ENCODE measurements at places on chromosomes 1 and 21. TPM values are rescaled to one million over a fixed set of nuclear protein-coding genes. Genes with fewer than 3 reads are reported as not detected.

Gene FLG2
- not detected for total RNA-seq

Gene SH2D5
- total RNA-seq: 0.14 TPM

Gene TRPM2
- 11.3 TPM for total RNA-seq

Gene MTARC1
- total RNA-seq: 6.7 TPM

Gene RGSL1
- not detected for total RNA-seq

Gene OPRD1
- total RNA-seq: not detected

Gene TMCC2
- total RNA-seq: 4.1 TPM

Gene PAPPA2
- total RNA-seq: 0.38 TPM

Gene PACC1
- total RNA-seq: 6.7 TPM

Gene GPR161
- 17.7 TPM for total RNA-seq

Gene BECN2
- total RNA-seq: not detected

Gene TMEM53
- 5.3 TPM for total RNA-seq

Gene GUCA2B
- not detected for total RNA-seq

Gene HSF2BP
- total RNA-seq: 0.48 TPM

Gene S100A7
- not detected for total RNA-seq

Gene TAGLN2
- 237 TPM for total RNA-seq

Gene SPRR1B
- total RNA-seq: not detected

Gene ALPL
- total RNA-seq: 55.3 TPM

Gene S100B
- total RNA-seq: 4.2 TPM

Gene F13B
- not detected for total RNA-seq

Gene LCE3E
- not detected for total RNA-seq

Gene S100A16
- 67.0 TPM for total RNA-seq

Gene MYBPHL
- not detected for total RNA-seq

Gene NTMT2
- not detected for total RNA-seq

Gene TNFRSF8
- total RNA-seq: 1.3 TPM

Gene TGFBR3
- 86.7 TPM for total RNA-seq

Gene PRAMEF18
- not detected for total RNA-seq

Gene C2CD4D
- total RNA-seq: not detected

Gene POMGNT1
- 49.7 TPM for total RNA-seq

Gene GPR52
- 2.6 TPM for total RNA-seq

Gene ZC3H12A
- 7.7 TPM for total RNA-seq

Measured in posterior vena cava (tissue), 2 donors.